A172 (cell line): ENCODE measurements at places on chromosomes 11 and 22. TPM values are rescaled to one million over a fixed set of nuclear protein-coding genes. Genes with fewer than 3 reads are reported as not detected.

DNA sequence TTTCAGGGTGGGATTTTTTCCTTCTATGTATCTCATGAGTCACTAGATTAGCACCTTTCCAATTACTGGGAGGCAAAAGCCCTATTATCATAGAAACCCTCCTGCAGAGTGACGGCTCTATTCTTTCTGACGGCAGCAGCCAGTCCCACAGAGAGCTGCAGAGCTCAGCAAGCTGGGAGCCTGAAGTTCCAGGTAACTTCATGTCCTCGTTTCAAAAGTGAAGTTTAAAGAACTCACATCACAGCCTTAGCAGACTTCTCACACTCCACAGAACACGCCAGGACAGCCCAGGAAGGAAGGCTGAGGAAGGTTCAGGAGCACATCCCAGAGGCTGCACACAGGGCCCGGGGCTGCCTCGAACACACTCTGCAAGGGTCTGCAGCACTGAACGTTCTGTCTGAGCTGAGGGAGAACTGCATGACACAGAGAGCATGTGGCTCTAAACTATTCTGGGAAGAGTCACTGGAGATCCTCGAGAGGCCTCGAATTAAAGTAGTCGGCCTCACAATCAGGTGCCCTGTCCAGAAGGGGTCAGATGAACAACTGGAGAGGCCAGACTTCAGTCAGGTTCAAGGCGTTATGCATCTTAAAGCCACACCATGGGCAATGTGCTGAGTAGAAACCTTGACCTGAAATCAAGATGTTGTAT lies 104.2 kb upstream of the DRD2 start:
- DNase-seq, result no peak

GRCh38 chr22:42154293-42155052 lies 23.9 kb upstream of the CYP2D6 start:
- DNase-seq, result no peak

DNA sequence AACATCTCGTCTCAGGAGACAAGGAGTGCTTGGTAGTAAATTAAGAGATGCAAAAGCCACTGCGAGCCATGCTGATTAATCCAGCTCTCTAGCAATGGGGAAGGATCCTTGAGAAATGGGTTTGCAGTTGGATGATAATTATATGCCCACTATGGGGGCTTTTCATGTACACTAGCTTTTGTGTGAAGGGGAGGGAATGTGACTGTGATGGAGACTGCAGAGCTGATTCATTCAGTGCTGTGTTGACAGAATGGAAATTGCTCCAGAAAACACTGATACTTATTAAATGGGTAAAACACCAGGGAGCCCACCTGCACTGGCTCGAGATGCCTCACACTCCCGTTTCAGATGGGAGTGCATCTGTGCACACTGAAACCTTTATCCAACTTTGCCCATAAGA lies 37.0 kb upstream of the KIRREL3 start:
- no peak for DNase-seq

- no peak for DNase-seq
Measured at GRCh38 chr22:37412495-37413250, 14.6 kb downstream of the ELFN2 start.

DNA sequence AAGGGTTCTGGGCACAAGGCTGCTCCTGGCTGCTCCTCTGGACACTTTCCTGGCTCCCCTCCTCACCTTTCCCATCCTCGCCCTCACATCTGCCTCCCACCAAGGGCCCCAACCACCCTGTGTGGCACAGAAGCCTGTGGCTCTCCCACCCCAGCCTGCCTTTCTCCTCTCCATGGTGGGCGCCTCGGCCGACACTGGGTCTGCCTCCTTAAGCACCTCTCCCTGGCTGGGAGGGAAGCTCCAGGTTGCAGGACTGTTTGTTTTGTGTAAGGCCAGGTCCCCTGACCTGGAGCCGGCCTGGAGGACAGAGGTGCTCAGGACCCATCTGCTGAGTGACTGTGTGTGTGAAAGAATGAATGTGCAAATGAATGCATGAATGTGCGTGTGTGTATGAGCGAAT lies 14.1 kb downstream of the MUC6 start:
- no peak for DNase-seq

GRCh38 chr11:132099692-132100091 lies 729.3 kb downstream of the NTM start:
- DNase-seq, result no peak

- no peak for DNase-seq
Measured at GRCh38 chr22:49094858-49095257, 732.8 kb downstream of the BRD1 start.

DNA sequence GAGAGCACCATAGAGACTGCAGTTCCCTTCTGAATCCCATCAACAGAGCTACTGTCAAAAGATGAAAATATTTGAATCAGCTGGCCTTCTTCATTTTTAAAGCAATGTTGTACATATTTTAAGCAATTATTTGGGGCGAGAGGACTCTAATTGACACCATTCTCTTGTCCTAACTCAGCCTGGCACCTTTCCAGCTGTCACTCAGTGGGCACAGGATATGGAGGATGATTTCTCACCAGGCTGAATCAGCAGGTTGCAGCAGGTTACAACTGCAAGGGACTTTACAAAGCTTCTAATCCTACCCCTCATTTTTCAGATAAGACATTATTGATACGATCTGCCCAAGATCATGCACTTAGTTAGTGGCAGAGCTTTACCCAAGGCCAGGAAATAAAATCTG lies 11.9 kb upstream of the WT1 start:
- no peak for DNase-seq

DNA sequence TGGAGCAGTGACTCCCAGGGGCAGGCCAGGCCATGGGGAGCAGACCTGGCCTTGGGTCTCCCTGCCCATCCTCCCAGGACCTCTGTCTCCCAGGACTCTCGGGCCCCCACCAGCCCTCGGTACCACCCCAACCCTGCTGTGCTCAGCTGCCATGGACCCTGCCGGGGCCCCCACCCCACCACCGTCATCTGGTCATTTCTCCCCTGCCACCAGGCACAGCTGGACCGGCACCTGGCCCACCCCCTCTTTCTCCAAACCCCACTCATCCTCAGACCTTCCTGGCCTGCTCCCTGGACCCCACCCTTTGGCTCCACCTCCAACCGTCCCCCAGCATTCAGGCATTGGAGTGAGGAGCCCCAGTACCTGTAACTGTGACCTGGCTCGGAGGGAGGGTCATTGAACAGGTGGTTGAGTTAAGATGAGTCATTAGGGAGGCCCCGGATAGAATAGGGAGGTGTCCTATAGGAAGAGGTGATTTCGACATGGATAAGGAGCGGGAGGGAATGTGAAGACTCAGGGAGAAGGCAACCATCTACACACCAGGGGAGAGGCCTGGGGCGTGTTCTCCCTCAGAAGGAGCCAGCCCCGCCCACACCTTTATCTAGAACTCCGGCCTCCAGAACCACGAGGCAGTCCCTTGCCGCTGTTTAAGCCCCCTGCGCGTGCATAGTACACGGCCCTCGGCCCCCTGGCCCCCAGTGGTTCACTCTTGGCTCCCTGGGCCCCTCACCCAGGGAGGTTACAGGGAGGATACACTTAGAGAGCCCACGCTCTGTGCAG lies 1395.9 kb downstream of the BRD1 start:
- no peak for DNase-seq

BTBD18 gene
- total RNA-seq, result not detected in 2 replicates

CCDC116 gene
- 0.12 TPM in 1 of 2 replicates, not detected in the other for total RNA-seq

UQCC3 gene
- total RNA-seq, result 13.8 and 17.7 TPM in 2 replicates

FOXRED2 gene
- 17.6 and 18.4 TPM in 2 replicates for total RNA-seq

VSTM5 gene
- not detected in 2 replicates for total RNA-seq

TBX10 gene
- total RNA-seq, result not detected in 2 replicates

MOGAT2 gene
- 0.07 TPM in 1 of 2 replicates, not detected in the other for total RNA-seq

CARD16 gene
- total RNA-seq, result 16.1 and 26.8 TPM in 2 replicates
